Stimulated activated CD4-positive, alpha-beta T cell treated with anti-CD3 and anti-CD28 coated beads, Interleukin-15, amount 100 ng/mL, for 24 hours (primary cell): ENCODE measurements at places on chromosomes 4 and X.
A peak's percentile ranks its signal among the peaks of the same experiment; 100 is the strongest.

DNA sequence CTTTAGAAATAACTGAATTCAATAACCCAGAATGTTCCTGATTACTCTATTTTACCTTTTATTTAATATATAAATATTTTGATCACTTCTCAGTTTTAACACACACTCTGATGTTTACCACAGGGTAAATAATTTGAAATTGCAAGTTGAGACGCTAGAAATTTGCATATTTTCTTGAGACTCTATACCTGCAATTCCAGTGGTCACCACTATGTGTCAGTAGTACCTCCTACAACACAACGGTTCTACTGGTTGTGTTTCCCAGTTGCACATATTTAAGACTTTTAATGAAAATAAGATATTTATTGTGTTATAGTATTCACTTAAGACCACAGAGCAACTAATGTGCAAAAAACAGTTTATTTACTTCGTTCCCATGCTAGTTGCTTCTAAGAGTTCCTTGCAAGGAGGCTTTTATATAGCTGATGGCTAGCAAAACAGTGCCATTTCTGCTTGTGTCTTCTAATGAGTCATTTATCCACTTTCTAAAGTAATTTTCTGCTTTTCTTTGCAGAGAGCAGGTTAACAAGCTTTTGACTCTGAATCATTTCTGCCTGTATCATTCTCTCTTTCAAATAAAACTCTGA lies 98.9 kb upstream of the PDLIM3 start:
- no peak for DNase-seq

- DNase-seq = no peak
Observed at GRCh38 chrX:13090027-13090338, 45.6 kb upstream of the FAM9C start.

DNA sequence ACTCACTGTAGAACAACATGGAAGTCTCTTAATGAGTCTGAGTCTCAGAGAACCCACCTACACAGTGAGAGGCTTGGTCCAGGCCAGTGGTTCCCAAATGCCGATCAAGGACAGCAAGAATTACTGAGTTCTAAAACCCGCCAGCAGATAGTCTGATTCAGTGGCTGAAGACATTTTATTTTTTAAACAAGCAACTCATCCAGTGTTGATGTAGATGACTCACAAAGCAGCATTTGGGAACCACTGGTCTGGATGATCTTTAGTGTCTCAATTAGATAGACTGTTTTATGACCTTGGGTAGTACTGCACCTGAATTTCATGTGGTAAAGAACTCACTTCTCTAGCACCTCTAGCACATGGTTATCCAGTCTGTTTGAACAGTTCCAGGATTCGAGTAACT lies 193.6 kb downstream of the FBXW7 start:
- no peak for DNase-seq

- no peak for DNase-seq
Observed at GRCh38 chr4:48589098-48589445, 99.0 kb downstream of the ZAR1 start.

DNA sequence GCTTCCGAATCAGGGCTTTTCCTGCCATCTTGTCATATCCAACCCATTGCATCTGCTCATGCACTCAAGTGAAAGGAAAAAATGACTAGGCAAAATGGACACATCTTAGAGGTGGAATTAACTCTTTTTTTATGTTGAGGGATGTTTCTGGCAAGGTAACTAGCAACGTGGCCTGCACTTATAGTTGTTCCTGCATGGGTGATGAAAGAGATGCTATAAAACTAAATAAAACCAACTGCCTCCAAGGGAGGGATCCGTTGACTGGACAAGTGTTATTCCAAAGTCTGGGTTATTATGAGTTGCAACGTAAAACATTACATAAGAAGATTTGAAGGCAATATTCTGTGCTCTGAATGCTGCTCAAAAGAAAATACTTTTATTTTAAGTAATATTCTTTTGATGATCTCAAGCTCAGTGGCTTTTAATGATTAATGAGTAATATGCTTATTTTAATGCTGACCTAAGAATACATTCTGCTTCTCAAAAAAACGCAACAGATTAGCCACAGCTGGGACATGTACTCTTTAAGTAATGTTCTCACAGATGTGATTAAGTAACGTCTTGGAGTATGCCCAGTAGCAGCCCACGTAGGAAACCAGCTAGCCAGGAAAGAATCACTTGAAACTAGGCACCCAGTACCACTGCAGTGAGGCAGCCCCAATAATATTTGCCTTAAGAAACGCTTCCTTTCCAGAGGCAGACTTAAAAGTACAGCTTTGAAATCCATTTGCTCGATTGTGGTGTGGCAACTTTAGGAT lies 27.4 kb downstream of the KLF3 start:
- no peak for DNase-seq

DNA sequence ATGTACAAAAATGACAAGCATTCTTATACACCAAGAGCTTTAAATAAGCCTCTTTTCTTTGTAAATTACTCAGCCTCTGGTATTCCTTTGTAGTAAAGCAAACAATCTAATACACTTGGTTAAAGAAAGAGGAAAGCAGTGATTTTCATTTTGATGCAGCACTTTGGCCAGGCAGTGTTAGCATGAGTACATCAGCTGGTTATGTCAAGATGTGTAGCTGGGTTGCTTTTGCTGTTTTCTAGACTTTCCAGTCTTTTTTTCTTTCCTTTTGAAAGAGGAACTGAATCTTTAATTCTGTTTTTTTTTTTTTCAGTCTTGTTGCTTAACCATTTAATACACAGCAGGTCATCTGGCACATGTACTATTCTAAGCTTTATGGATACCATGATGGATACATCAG lies 167.1 kb upstream of the AADAT start:
- DNase-seq = no peak

DNA sequence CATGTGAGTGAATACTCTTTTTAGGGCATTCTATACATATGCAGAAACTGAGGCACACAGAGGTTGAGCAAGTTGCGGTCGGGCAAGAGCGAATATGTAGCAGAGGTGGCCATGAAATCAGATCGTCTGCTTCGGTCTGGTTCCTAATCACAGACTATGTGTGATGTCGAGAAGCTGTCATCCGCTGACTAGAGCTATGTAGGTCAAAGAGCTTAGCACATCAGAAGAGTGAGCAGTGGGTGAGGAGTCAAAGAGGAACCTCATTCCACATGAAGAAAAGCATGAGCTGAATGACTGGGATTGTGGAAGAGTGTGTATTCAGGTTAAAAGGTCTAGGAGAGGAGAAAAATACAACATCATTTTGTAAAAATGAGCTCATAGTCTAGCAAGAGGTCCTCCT lies 19.0 kb downstream of the GAB3 start:
- no peak for DNase-seq

DNA sequence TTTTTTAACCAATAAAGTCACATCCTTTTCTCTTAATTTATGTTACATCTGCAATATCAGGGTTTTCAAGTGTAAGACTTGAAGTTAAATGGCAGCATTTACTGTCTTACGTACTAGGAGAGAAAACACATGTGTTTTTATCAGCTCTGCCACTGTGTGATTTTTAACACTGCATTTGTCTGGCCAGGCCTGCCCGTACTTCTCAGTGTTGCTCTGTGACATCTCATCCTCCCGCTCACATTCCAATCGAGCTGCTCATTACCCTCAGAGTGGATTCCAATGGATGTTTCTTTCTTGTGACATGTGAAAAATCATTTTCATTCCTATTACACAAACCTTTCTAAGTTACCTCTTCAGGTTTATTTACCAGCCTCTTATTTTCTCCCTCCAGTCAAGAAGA lies 420.3 kb downstream of the FAT4 start:
- no peak for DNase-seq

- no peak for DNase-seq
Observed at GRCh38 chr4:139933541-139933940, 220.4 kb downstream of the MAML3 start.

DNA sequence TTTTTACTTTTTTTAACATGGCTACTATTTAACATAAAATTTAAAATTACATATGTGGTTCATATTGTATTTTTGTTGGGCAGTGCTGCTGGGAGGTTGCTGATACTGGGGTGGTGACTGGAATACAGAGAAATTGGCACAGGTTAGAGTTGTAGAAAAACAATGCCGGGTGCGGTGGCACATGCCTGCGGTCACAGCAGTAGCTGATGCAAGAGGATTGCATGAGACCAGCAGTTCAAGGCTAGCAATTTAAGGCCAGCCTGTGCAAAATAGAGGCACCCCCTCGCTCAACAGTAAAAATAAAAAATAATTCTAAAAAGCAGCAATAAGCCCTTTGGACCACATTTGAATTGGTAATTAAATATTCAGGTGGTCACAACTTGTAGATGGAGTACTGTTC lies 11.8 kb upstream of the CPE start:
- DNase-seq = no peak

DNA sequence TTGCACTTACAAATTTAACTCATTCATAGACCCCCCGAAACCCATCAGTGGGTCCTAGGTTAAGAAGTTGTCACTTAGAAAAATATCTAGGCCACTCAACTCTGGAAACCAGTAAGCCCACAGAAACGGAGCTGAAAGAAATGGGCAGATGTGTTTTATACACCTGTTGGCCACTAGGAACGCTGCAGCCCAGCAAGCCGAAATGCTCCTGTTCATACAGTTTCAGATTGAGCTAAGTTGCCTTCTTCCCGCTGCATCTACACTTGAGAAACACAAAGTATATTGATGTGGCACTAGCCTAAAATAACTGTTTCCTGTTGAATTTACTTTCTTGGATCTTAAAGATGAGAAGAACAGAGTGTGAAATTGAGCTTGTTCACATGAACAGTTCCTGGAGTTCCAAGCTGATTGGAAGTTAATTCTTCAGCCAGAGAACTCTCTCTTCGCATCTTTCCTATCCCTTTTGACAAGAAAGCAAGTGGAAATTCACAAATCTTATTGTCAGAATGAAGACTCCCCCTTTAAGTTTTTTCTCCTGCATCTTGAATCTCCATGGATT lies 174.1 kb downstream of the RBMX2 start:
- DNase-seq = peak; percentile 40

DNA sequence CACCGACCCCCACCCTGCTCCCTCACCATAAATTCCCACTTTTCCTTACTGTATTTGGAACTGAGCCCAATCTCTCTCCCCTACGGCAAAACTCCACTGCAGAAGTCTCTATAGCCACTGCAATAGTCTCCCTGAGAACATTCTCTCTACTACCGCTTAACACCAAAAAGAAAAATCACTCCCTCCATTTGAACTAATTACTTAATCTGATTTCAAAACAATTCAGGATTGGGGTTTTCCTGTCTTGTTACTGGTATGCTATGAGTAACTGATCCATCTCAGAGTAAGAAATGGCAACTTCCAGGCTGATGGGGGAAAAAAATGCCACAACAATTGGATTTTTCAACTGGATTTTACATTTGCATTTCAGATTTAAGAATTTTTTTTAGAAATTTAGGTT lies 5.8 kb downstream of the PAPSS1 start:
- DNase-seq = no peak

GRCh38 chr4:138458751-138459150 lies 216.6 kb upstream of the SLC7A11 start:
- DNase-seq = no peak

- DNase-seq = no peak
Observed at GRCh38 chrX:346034-346813, 27.6 kb upstream of the GTPBP6 start.

DNA sequence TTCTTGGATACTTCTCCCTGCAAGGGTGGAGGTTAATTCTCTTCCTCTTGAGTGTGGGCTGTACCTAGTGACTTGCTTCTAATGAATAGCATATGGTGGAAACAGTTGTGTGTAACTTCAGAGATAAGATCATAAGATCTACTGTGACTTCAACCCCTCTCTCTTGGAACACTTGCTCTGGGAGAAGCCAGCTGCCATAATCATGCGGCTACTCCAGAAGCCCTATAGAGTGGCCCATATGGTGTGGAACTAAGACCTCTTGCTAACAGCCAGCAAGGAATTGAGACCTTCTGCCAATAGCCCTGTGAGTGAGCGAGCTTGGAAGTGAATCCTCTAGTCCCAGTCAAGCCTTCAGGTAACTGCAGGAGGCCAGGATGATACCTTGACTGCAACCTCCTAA lies 81.1 kb downstream of the RBMX2 start:
- DNase-seq = no peak

DNA sequence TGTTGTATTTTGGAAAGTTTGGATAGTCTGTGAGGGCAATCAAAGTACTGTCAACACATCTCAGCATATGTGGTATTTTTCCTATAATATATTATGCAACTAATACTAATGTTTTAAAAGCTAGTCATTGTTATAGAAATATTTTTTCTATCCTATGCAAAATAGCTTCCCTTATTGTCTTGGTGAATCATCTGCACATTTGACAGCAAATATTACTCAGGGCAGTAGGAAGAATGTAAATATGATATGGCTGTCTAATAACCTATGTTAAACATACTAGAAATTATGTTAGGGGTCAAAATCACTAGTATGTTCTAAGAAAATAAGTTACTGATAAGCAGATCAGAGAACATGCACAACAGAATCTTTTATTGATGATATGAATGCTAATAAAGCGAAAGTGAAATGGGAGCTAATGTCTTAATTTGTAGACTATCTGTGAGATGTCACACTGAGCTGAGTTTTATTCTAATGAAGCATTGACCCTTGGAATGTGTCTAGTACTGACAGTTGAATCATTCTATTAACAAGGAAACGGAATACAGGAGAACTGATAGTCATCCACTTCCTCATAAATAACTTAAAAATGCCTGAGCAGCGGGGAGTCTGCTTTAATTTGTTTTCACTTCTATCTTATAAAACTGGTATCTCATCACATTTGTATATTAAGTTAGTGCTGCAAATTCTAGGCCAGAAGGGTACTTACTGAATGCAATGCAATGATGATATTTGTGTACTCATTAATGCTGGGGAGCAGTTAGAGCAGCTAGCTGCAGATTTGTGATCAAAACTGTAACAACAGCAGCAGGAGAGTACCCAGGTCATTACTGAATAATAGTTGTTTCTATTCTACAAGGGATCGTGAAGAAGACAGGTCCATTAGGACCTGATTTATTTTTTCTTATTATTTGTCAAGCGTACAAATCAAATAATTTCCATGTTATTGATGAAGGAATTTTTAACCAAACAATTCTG lies 440.3 kb upstream of the AADAT start:
- DNase-seq = no peak

DNA sequence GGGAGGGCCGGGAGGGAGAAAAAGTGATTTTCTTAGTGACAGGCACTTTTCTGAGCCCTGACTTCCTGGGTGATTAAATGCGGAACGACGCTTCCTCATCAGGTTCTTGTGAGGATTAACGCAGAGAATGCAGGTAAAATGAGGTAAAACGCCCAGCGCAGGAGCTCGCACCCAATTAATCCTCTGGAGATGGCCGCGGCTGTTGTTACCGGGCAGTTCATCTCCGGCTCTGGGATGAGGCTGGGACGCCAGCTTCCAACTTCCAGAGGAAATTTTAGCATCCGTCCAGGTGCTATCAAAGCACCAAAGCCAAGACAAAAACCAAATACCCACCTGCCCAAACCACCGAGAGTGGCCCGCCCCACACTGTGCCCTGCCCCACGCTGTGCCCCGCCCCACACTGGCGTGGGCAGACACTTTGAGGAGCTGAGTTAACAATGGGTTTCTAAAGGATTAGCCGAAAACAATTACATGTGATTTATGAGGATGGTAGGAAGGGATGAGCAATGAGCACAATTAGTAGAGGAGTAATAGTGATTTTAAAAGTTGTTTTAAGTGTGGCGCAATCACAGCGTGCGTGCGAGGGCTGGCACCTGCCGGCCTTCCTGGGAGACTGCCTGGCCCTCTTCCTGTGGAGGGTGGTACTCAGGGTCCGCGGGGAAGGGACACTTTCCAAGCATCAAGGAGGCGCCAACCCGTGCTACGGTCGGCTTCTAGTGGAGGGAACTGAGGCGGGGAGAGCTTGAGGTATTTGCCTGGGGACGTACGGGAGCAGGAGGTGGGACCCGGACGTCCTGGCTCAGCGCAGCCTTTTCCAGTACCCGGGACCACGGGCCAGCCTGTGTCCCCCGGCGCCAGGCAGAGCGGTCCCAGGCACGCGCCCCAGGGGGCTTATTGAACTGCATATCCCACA lies 41.6 kb upstream of the ADRA2C start:
- no peak for DNase-seq
